ENCODE measurements at places on chromosomes 12 and 14.

GRCh38 chr14:103523575-103523954 lies 935 bp upstream of the CKB start:
- DNase-seq, result no peak

- no peak for DNase-seq
These were observed 2.9 kb downstream of the RBM23 start for GRCh38 chr14:22915886-22916521.

DNA sequence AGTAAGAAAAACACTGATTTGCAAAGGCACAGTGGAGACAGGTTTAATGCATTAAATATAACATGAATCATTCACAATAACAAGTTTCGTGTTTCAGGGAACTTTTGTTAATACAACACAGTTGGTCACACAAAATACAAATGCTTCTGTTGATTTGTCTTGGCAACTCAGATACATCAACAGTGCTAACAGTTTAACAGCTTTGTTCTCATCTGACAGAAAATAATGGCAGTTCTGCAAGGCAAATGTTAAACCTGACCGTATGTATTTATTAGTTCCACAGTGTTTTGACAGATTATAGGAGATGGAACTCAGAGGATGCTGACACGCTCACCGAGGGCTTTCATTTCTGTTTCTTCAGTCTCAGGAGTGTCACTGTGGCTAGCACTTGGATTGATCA lies 350.7 kb downstream of the PRKD1 start:
- no peak for DNase-seq

DNA sequence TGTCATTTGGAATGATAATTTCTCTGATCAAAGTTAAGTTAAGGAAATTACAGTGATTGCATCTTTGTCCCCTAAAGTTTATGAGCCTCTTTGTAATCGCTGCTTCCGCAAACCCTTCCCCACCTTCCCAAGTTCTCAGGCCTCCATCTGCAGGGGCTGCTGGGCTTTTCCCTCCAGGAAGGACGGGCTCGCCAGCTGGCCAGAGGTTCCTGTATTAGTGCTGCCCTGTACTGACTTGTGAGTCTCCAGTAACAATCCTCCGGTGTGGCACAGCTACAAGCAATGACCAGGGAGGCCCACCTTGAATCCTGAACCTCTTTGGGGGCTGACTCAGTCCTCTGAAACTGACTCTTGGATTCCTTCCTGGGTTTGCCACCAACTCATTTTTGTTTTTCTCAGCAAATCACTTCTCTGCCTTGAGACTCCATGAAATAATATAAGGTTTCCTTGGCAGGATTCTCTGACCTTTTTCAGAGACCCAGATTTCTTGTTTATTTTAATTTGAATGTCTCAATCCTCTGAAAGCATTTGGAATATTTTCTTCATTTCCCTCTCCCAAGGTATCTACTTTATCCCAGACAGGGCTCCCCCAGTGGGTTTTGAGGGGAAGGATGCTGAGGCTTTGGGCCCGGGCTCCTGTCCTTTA lies 398.6 kb downstream of the ZFP36L1 start:
- no peak for DNase-seq

DNA sequence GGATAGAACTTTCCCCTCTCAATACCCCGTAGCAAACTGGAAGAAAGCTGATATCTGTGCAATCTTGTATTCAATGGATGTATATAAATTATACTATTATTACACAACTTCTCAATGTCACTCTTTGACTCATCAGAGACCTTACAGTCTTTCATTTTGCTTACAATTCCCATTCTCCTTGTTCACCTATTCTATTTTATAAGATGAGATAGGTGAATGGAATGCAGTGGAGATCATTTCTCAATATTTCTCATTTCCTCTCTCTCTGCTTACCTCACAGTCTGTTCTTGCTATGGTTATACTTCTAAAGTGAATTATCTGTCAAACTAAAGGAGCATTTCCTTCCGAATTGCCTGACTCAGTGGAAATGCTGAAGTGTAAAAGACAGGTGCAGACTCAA lies 14.9 kb downstream of the FOXA1 start:
- DNase-seq, result no peak

GRCh38 chr12:16072678-16073077 lies 161.5 kb downstream of the DERA start:
- DNase-seq, result no peak

- no peak for DNase-seq
These were observed 4.1 kb upstream of the PCNX4 start for GRCh38 chr14:60087668-60088067.

DNA sequence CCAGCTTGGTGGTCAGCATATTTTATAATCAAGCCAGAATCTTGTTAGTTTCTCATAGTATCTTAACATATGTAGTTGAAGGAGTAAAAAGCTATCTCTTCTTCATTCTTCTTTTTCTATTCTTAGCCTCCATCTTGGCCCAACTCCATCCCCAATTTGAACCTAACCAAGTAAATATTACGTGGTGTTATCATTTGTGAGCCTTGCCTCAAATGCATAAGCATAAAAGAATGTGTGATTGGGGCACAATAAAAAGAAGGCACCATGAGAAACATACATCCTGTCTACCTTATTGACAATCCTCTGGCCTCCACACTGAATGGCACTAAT lies 181.4 kb upstream of the BMP4 start:
- no peak for DNase-seq

DNA sequence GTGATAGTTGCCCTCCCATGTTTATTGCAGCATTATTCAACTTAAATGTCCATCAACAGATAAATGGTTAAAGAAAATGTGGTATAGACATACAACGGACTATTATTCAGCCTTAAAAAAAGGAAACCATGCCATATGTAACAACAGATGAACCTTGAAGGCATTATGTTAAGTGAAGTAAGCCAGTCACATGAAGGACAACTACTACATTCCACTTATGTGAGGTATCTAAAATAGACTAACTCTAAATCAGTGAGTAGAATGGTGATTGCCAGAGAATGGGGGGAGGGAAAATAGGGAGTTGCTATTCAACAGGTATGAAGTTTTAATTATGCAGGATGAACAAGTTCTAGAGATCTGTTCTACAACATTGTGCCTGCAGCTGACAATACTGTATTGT lies 10.1 kb downstream of the PCNX4 start:
- no peak for DNase-seq

- DNase-seq, result no peak
These were observed 7.7 kb downstream of the TBX5 start for GRCh38 chr12:114397978-114398881.

- no peak for DNase-seq
These were observed 37.5 kb upstream of the MIS18BP1 start for GRCh38 chr14:45290547-45290946.

All from activated gamma-delta T cell (primary cell).